ENCODE measurements at places on chromosomes 13 and 19.

- DNase-seq = peak; percentile 82
Measured at GRCh38 chr19:36489920-36490415, 607 bp upstream of the ZNF566 start.

GRCh38 chr19:5908773-5909442, 4.2 kb downstream of the VMAC start:
- no peak for DNase-seq

- no peak for DNase-seq
Measured at GRCh38 chr13:31797154-31797775, 57.9 kb downstream of the RXFP2 start.

DNA sequence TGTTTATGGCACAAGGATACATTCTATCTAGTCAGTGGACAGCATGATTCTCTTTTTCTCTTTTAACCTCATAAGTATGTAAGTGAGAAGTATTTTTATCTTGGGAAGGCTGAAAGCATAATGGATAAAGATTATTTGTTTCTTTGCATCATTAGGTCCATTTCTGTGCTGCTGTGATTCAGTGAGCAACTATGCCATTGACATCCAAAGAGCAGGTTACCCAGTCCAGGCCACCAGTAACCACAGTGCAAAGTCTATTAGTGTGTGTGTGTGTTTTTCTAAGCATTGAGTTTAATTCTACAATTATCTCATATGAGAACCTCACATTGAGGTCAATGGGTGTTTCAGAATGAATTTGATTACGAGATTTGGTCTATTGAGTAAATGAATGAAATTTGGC, 158.8 kb upstream of the DACH1 start:
- DNase-seq = no peak

DNA sequence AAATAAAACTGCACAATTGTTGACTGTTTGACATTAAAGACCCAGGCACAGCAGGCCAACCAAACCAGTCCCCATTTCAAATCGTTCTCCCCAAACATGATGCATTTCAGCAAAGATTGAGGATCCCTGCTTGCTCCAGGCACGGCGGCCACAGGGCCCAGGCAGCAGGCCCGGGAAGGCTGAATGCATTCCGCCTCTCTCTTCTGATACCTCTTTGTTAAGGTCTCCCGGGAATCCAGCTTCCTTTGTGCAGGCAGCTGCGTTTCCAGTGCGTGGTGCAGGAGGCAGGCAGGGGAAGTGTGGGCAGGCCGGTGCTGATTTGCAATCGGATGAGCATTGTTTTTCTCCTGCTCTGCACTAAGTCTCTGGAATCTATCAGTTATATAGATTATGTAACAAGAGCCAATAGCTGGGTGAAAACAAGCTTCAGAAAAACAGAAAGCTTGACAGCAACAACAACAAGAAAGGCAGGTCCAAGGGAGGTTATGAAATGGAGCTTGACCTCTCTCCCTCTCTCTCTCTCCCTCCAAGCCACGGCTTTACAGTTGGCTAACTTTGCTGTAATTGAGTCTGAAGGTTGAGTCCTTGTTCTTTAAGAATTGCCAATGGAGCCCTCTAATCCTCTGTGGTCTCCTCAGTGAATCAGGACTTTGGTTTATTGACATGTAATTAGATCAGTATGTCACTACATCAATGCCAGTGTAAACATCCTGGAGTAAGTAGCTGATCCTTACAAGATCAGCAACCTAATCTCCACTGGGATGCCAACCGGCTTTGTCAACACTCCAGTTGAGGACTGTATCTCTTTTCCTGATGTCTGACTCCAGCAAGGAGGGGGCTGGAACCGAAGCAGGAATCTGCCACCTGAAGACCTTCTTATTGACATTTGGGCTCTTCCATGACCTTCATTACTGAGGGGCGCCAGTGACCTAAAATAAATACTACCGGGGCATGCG, 338.0 kb downstream of the TEX29 start:
- DNase-seq = no peak

Measured in stimulated activated naive CD8-positive, alpha-beta T cell treated with anti-CD3 and anti-CD28 coated beads, Interleukin-15, amount 100 ng/mL, for 72 hours (primary cell).